ENCODE measurements at places on chromosomes 13 and 19. TPM values are rescaled to one million over a fixed set of nuclear protein-coding genes. Genes with fewer than 3 reads are reported as not detected.

KHSRP gene
- 194 TPM for total RNA-seq

ZNF90 gene
- total RNA-seq, result 3.7 TPM

ADPRHL1 gene
- 0.37 TPM for total RNA-seq

NAPSA gene
- total RNA-seq, result 7.1 TPM

GRK1 gene
- total RNA-seq, result not detected

COPE gene
- 222 TPM for total RNA-seq

NLRP7 gene
- total RNA-seq, result not detected

OR4F17 gene
- not detected for total RNA-seq

LGI4 gene
- 0.93 TPM for total RNA-seq

KLK2 gene
- not detected for total RNA-seq

MCEMP1 gene
- not detected for total RNA-seq

CEACAM21 gene
- 63.1 TPM for total RNA-seq

DHDH gene
- total RNA-seq, result 1.2 TPM

TMC4 gene
- 0.78 TPM for total RNA-seq
